NCI-H510A (cell line): ENCODE measurements at places on chromosomes 12 and 14.

DNA sequence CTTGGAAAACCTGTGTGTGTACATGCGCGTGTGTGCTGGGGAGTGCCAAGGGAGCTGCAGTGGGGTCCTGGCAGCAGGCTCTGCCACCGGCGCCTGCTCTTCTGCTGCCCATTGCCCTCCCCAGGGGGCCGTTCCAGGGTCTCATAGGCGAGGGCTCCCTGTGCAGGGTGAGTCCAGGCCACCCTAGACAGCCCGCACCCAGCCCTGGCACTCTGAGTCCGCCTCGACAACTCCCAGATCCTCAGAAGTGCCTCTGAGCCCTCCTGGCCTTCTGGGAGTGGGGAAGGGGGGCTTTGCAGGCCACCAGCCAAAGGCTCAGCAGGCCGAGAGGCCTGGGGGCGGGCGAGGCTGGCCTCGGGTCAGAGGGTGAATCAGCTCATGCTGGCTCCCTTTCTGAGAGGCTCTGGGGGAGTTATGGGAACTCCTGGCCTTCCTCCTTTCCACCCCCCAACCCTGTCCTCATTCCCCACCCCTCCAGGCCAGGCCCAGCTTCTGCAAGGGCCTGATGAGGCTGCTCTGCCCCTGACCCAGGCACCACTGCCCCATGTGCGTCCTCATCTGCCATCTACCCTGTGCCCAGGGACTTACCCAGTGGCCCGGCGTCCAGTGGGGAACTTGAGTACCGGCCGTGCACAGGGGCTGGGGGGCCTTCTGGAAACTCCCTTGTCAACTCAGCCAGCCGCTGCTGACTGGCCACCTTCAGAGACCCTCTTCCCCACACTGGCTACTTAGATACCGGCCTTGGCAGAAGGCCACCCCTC is 2.1 kb upstream of the TEDC1 start:
- no peak for DNase-seq

DNA sequence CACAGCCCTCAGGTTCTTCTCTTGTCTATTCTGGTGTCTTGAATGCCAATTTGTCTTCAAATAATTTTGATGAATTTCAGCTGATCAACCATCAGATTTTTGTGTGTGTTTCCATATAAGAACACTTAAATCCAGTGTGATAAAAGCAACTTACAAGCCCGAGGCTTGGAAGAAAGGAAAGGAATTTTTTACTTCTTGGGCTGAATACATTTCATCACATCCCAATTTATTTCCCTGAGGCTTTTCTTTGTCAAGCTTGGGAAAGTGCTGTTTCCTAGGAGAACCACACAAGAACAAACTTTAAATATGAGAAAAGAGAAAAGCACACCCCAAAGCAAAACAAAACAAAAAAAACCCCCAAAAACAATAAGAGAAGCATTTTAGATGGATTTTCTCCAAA is 26.6 kb downstream of the GPRC5D start:
- DNase-seq = no peak

- no peak for DNase-seq
Measured at GRCh38 chr12:105813201-105813600, 325.6 kb downstream of the NUAK1 start.

DNA sequence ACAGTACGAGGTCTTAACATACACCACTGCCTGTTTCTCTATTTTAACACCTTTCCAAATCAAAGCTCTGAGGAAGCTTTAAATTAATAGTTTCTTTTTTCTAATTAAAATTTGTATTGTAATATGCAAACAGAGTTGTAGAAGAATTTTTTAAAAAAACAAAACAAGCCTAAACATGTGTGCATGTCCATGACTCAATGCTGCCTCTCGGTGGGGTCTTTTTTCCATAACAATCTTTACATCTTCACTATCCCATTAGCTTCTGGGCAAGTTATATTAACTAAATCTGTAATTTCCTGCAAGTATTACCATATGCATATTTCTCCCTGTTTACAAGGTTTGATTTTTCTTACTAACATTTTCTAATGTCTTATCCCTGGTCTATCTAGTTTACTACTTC is 143.9 kb upstream of the NAV3 start:
- DNase-seq = no peak

DNA sequence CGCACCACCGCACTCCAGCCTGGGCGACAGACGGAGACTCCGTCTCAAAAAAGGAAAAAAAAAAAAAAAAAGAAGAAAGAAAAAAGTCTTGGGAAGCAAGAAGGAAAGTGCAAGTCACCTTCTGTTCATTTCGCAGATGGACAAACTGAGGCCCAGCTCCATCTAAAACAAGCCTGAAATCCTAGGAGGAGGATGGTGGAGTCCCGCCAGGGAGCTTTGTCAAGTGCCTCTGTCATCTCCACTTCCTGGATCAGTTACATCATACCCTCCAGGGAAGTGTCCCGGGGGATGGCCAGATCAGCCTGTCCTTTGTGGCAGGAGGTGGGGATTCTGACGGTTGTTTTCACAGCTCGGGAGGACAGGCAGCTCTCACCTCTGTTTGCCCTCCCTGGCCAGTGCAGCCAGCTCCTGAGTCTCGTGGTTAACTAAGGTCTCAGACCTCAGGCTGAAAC is 8.7 kb upstream of the SDSL start:
- DNase-seq = no peak

GRCh38 chr12:64714551-64714968 is 44.6 kb downstream of the GNS start:
- DNase-seq = no peak

GRCh38 chr14:22456421-22456820 is 132.6 kb downstream of the DAD1 start:
- DNase-seq = no peak

DNA sequence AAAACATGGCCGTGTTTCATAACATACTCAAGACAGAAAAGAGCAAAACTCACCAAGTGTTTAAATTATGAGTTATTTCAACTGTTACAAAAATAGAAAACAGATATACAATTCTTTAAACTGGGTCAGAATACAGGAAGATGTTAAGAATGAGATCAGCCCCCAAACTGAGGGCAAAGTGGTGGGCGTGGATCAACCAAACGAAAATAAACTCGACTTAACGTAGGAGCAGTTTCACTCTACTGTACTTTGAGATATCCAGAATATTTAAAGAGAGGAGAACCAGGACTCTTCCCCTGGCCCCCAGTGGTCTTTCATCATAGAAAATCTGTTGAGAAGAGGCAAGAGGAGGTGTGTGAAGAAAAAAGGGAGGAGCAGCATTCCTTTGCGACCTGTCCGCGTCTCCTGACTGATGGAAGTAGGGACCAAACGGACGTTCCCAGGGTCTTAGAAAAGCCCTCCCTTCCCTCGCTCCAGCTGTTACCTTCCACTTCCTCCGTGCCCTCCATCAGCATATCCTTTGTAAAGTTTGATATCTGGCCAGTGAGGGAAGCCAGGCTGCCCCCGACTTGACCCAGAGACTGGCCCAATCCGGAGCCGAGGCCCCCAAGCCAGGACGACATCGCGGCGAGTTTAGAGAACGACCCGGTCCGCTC is 668 bp downstream of the TRIP11 start:
- DNase-seq = peak; percentile 42

DNA sequence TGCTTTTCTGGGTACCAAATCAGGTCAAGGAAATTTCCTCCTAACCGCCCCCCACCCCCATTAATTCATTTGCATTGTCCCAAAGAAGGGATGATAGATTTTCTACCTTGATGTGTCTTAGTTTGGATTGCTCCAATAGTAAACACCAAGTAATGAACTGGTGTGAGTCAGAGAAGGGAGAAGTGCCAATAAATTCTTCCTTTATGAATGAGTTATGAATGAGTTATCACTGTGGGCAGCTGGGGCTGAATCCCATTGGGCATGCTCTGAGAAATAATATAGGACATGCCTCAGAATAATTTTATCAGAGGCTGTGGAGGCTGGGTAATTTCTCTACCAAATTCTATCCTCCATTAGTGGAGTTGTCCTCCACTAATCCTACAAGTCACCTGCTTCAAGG is 277.9 kb upstream of the FLRT2 start:
- no peak for DNase-seq

- DNase-seq = no peak
Measured at GRCh38 chr14:38948171-38948570, 154.9 kb downstream of the SEC23A start.

- no peak for DNase-seq
Measured at GRCh38 chr14:95196268-95196667, 38.9 kb upstream of the DICER1 start.
